Right lobe of liver (tissue), 6 donors: ENCODE measurements at places on chromosomes 4 and X. TPM values are rescaled to one million over a fixed set of nuclear protein-coding genes. Genes with fewer than 3 reads are reported as not detected.

DNA sequence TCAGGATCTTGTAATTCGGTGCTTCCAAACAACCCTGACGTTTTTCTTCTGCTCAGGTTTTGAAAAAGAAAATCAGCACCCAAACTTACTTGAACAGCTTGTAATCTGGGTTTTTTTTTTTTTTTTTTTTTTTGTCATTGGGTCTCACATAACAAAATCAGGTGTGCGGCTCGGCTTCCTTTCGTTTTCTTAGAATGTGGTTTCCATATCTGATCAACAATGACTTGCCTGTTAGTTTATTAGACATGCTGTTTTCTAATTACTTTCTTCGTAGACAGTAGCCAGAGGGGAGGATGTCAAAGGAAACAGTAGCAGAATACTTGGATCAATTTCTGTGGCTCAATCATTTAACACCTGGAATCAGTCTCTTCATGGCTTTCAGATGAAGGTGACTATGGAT is 890 bp upstream of the FREM3 start:
- no peak for DNase-seq
- no peaks in the 10 kb centered on the region for H3K4me1 ChIP-seq
- H3K27me3 ChIP-seq: peaks cover 8% of the 10 kb centered on the region
- no peaks in the 10 kb centered on the region for H3K36me3 ChIP-seq
- H3K4me3 ChIP-seq: no peak overlapping the region

GRCh38 chr4:163781726-163782125 is 287.2 kb downstream of the TMA16 start:
- H3K36me3 ChIP-seq: no peaks in the 10 kb centered on the region
- no peak for DNase-seq
- no peak overlapping the region for H3K4me3 ChIP-seq
- H3K27ac ChIP-seq: no peak overlapping the region

DNA sequence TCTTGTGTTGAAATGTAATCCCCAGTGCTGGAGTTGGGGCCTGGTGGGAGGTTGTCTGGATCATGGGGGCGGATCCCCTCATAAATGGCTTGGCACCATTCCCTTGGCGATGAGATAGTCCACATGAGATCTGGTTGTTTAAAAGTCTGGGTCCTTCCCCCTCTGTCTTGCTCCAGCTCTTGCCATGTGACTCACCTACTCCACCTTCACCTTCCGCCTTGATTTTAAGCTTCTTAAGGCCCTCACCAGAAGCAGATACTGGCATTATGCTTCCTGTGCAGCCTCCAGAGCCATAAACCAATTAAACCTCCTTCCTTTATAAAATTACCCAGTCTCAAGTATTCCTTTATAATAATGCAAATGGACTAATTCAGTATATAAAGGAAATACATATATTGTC is 111.5 kb downstream of the NR3C2 start:
- H3K27me3 ChIP-seq: no peaks in the 10 kb centered on the region
- no peak overlapping the region for H3K27ac ChIP-seq
- no peak overlapping the region for H3K4me3 ChIP-seq
- DNase-seq: no peak
- no peaks in the 10 kb centered on the region for H3K36me3 ChIP-seq

- H3K27me3 ChIP-seq: no peaks in the 10 kb centered on the region
- H3K27ac ChIP-seq: no peak overlapping the region
- no peak overlapping the region for H3K4me3 ChIP-seq
- DNase-seq: no peak
These were observed 1073.4 kb downstream of the NLGN4X start for GRCh38 chrX:5155301-5155700.

GRCh38 chr4:113394108-113394729 is 344.8 kb downstream of the ANK2 start:
- no peak overlapping the region for H3K4me3 ChIP-seq
- peaks cover 22% of the 10 kb centered on the region for H3K4me1 ChIP-seq
- no peaks in the 10 kb centered on the region for H3K27me3 ChIP-seq
- H3K36me3 ChIP-seq: no peaks in the 10 kb centered on the region
- no peak for DNase-seq
- no peak overlapping the region for H3K27ac ChIP-seq

- peak overlapping the region; percentile 53 for H3K27ac ChIP-seq
- H3K4me3 ChIP-seq: no peak overlapping the region
- no peaks in the 10 kb centered on the region for H3K27me3 ChIP-seq
- H3K36me3 ChIP-seq: no peaks in the 10 kb centered on the region
- no peaks in the 10 kb centered on the region for H3K4me1 ChIP-seq
These were observed 980.1 kb downstream of the FSTL5 start for GRCh38 chr4:161183729-161184128.

DNA sequence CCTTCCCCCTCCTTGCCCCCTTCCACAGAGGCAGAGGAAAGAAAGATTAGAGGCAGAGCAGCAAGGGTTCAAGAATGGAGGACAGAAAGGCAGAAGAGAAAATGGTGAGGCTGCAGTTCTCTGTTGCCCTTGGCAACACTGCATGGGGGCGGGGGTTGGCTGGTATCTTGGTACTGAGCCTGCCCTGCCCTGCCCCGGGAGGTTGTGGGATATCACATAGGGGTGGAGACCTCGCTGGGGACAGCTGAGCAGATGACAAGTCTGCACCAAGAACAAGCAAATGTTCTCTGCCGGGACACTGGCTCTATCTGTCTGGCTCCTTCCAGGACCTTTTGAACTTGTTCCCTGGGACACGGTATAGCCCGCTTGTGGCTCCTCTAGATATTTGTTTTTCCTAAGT is 39.8 kb downstream of the NHS start:
- H3K27me3 ChIP-seq: peaks cover 2% of the 10 kb centered on the region
- DNase-seq: peak; percentile 33
- H3K36me3 ChIP-seq: no peaks in the 10 kb centered on the region

DNA sequence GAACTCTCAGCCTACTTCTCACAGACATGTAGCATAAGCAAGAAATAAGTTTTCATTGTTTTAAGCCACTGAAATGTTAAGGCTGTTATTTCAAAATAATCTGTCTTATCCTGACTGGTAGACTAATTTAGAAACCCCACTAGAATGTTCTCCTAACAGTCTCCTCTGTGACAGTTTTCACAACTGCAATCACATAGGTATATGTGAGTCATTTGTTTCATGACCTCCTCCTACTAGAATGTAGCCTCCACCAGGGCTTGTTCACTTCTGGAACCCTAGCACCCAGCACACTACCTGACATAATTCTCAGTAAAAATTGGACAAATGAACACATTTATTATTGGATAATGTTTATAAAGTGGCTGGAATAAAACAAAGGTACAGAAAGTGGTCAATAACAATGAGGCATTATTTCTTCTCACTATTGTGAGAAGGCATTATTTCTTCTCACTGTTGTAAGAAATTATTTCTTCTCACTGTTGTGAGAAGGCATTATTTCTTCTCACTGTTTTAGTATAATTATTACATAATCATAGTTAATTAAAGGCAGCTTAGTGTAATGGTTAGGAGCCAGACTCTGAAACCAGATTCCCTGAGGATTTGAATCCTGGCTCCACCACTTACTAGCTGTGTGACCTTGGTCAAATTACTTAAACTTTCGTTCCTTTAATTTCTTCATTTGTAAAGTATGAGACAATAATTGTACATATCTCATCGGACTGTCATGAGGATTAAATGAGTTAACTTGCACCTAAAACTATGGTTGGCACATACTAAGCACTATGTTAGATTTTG is 251.5 kb downstream of the RASL11B start:
- no peaks in the 10 kb centered on the region for H3K4me1 ChIP-seq
- H3K27ac ChIP-seq: no peak overlapping the region
- no peak overlapping the region for H3K4me3 ChIP-seq

DNA sequence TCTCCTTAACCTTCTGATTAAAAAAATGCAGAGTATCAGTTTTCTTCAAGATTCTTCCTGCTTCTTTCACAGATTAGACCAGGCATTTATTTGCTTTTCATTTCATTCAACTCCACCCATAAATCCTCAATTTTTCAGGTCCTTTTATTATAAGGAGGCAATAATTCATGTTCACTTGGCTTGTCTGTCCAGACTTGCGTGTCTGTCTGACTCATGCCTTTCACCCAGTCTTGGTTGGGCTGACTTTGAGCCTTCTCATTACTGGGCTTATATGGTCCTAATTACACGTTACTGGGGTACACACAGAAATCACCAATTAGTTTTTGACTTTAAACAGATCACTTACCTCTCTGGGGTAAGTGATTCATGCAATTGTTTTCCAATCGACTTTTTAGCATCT is 48.8 kb upstream of the GALNT7 start:
- no peaks in the 10 kb centered on the region for H3K27me3 ChIP-seq
- no peak overlapping the region for H3K27ac ChIP-seq
- no peak overlapping the region for H3K4me3 ChIP-seq
- no peaks in the 10 kb centered on the region for H3K36me3 ChIP-seq
- H3K4me1 ChIP-seq: no peaks in the 10 kb centered on the region

DNA sequence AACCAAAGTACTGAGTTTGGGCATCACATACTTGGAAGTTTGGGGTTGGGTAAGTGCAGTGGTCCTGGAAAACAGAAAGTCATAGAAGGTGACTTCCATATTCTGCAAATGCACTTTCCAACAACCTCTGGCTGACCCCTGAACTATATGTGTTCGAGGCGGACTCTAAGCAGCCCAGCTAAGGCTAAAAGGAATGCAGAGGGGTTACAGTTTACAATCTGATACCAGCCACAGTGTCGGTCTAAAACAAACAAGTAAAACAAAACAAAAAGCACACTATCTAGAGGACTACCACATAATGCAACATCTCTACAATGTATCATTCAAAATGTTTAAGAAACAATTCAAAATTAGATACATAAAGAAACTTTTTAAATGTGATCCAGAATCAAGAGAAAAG is 185.6 kb downstream of the ADAMTS3 start:
- H3K4me3 ChIP-seq: no peak overlapping the region
- H3K4me1 ChIP-seq: no peaks in the 10 kb centered on the region
- no peak overlapping the region for H3K27ac ChIP-seq
- H3K27me3 ChIP-seq: no peaks in the 10 kb centered on the region
- no peak for DNase-seq

DNA sequence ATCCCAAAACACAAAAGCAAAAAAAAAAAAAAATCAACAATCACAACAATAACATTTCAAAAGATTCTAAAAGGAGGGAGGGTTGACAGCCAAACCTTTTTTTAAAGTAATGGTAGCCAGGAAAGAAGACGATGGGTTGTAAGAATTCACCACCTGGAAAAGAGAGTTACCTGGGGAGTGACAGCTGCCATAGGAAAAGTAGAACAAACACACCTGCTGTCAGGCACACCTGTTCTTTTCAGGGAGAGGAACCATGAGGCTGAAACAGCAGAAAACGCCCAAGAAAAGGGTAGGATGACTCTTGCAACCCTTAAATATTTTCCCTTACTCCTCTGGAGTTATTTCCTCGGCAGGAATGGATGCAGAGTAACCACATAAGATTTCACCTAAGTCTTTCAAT is 388.4 kb upstream of the TEX13C start:
- H3K4me3 ChIP-seq: no peak overlapping the region
- H3K4me1 ChIP-seq: no peaks in the 10 kb centered on the region
- no peak for DNase-seq
- no peaks in the 10 kb centered on the region for H3K36me3 ChIP-seq
- no peaks in the 10 kb centered on the region for H3K27me3 ChIP-seq

- H3K27me3 ChIP-seq: no peaks in the 10 kb centered on the region
- no peaks in the 10 kb centered on the region for H3K4me1 ChIP-seq
- H3K27ac ChIP-seq: no peak overlapping the region
- no peak overlapping the region for H3K4me3 ChIP-seq
- H3K36me3 ChIP-seq: no peaks in the 10 kb centered on the region
- DNase-seq: no peak
These were observed 35.3 kb upstream of the DCX start for GRCh38 chrX:111447298-111447697.

GRCh38 chr4:125464146-125464545 is 149.4 kb downstream of the FAT4 start:
- no peaks in the 10 kb centered on the region for H3K36me3 ChIP-seq
- no peaks in the 10 kb centered on the region for H3K27me3 ChIP-seq
- no peaks in the 10 kb centered on the region for H3K4me1 ChIP-seq
- H3K4me3 ChIP-seq: no peak overlapping the region

DNA sequence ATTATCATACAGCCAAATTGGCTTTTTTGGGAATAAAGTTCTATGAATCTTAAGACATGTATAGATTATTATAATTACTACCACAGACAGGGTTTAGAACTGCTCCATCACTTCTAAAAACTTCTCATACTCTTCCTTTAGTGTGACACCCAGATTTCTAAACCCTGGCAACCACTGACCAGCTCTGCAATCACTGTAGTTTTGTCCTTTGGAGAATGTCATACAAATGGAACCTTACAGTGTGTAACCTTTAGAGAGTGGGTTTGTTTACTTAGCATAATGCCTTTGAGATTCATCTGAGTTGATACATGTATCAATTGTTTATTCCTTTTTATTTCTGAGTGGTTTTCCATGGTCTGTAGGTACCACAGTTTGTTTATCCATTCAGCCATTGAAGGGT is 95.0 kb downstream of the TMEM164 start:
- no peaks in the 10 kb centered on the region for H3K27me3 ChIP-seq
- no peak overlapping the region for H3K4me3 ChIP-seq
- no peak for DNase-seq

- no peak overlapping the region for H3K4me3 ChIP-seq
- H3K27ac ChIP-seq: no peak overlapping the region
- H3K27me3 ChIP-seq: no peaks in the 10 kb centered on the region
- DNase-seq: no peak
- H3K36me3 ChIP-seq: peaks cover 4% of the 10 kb centered on the region
These were observed 163.3 kb downstream of the MID1 start for GRCh38 chrX:10457092-10457491.

DNA sequence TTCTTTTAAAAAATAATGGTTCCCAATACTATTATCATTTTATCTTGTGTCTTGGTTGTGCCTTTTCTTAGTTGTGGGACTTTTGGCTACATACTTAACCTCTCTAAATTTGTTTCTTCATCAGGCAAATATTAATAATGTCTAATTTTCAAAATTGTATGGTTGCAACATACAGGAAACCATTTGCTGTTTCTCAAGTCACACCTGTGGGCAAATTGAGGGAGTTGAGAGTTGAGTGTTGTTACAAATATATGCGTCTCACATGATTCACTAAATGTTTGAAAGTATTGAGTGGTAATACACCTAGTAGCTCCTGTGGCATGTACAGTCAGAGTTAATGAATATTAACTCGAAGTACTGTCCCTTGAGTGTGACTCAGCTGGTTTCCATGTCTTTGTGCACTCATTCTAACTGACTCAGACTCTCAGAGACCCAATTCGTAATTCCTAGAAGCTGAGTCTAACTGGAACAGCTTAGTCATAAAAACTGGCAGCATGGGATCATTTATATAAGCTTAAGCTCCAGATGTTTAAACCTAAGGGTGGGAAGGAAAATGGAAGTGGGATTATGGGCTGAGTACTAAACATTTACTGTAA is 802.4 kb downstream of the TRIML1 start:
- H3K27ac ChIP-seq: no peak overlapping the region
- H3K4me1 ChIP-seq: no peaks in the 10 kb centered on the region
- DNase-seq: no peak
- H3K4me3 ChIP-seq: no peak overlapping the region
- no peaks in the 10 kb centered on the region for H3K27me3 ChIP-seq

NRK gene
- not detected for total RNA-seq

VGLL1 gene
- total RNA-seq: not detected

LANCL3 gene
- not detected for total RNA-seq

CD38 gene
- total RNA-seq: 8.4 TPM

BEX5 gene
- 2.4 TPM for total RNA-seq
